ENCODE measurements at places on chromosomes 4 and X.

DNA sequence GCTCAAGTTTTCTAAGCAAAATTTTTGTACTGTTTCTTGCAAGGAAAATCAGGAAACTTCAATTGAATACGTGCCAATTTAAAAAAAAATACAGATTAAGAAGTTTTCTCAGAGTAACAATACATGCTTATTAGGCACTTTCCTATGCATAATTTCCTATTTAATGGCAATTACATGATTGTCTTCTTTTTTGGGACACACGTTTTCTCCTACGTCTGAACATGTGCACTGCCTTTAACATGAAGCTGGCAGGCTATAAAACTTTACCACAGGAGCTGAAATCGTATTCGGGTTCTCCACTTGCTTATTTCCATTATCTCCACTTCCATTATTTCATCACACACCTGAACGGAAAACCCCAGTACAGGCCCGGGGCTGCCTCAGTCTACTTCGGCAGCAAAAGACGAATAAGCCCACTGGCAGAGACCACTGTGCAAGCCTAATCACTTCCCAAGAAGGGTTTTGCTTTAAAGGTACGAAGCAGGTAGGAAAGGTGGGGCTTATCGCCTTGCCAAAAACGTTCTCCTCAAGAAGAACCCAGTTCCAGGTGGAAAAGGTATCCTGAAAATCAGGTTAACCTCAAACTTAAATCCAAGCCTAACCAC lies 575 bp downstream of the RCHY1 start:
- DNase-seq = no peak

GRCh38 chr4:48739560-48740019 lies 40.5 kb downstream of the FRYL start:
- no peak for DNase-seq

- no peak for DNase-seq
These were observed 109.6 kb downstream of the SPRY1 start for GRCh38 chr4:123506011-123506695.

DNA sequence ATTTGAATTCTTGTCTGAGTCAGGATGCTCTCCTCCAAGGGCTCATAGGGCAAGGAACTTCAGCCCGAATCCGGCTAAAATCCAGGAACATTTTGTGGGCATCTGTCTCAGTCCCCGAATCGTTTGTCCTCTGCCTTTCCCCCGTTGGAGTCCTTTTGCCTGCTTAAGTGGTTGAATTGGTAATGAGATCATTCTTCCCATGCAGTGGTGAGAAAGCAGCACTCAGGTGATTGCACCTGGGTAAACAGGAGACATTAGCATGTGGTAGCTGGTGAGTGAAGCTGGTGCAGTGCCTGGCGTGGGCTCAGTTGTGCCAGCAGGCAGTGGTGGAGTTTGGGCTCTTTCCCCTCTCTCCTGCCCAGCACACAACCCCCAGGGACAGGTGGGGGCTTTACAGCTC lies 61.9 kb upstream of the MTM1 start:
- DNase-seq = peak; percentile 61

GRCh38 chrX:11791537-11791936 lies 33.5 kb downstream of the MSL3 start:
- no peak for DNase-seq

- DNase-seq = peak; percentile 4
These were observed 321.9 kb downstream of the CFAP47 start for GRCh38 chrX:36241397-36241796.

DNA sequence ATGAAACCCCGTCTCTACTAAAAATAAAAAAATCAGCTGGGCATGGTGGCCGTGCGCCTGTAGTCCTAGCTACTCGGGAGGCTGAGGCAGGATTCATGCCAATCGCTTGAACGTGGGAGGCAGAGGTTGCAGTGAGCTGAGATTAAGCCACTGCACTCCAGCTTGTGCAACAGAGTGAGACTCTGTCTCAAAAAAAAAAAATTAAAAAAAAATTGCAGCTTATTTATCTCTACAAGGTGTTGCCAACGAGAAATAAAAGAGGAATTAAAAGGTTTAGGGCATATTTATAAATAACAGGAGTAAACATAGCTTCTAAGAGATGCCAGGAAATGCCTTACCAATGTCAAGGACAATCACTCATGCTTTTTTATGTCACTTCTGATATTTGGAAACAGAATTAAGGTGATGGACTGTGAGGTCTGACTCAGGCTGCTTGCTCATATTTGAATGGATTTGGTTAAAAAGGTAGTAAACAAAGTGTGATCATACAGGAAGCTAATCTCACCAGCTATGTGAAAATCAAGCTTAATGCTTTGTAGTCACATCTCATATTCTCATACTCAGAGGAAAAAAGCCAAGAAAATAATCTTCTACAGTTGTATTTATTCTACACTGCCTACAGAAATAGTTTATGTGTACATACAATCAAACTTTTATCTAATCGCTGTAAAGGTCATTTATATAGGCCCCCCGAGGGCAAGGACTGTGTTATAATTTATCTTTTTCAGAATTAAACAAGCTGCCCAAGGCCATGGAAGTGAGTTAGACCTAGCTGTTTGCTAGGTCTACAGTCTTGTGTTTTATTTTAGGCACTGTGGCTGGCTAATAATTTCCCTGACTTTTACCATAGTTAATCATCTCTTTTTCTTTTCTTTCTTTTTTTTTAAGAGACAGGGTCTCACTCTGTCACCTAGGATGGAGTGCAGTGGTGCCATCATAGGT lies 61.1 kb upstream of the RBMX start:
- DNase-seq = no peak

DNA sequence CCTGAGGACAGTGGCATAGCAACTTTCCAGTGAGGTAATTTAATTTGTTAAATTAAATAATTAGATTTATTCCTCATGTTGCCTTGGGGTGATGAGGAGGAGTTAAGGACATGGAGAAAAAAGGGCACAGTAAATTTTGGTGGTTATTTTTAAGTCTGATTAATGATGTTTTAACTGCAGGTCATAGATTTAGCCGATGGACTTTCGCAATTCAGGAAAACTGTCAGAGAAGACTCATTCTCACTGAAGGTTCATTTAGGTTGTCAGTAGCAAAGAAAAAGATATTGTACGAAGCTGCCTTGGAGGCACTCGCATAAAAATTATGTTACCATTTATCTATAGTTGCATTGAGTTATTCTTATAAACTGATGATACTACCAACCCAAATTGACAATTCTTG lies 164.2 kb upstream of the PITX2 start:
- DNase-seq = no peak

- no peak for DNase-seq
These were observed 314.5 kb upstream of the HS3ST1 start for GRCh38 chr4:11743236-11743635.

GRCh38 chrX:80174925-80175574 lies 160.5 kb downstream of the TBX22 start:
- DNase-seq = no peak

- no peak for DNase-seq
These were observed 21.2 kb upstream of the UGT8 start for GRCh38 chr4:114577386-114577785.

DNA sequence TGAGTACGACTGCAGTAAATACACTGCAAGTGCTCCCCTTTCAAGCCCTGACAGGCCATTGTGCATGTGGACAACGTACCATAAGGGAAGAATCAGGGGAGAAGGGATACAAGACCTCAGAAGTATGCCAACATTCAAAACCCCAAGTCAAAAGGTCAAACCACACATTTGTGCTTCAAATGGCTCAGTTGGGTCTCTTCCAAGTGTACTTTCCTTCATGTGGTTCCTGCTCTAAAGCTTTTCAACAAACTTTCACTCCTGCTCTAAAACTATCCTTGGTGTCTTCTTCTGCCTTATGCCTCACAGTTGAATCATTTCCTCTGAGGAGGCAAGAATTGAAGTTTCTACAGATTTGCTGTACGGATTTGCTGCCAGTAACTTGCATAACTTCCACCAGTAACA lies 305.7 kb upstream of the SLIT2 start:
- no peak for DNase-seq

GRCh38 chrX:153634832-153635231 lies 12.2 kb upstream of the DUSP9 start:
- DNase-seq = no peak

- DNase-seq = no peak
These were observed at the start of gene PHKA2 for GRCh38 chrX:18983666-18984380. PHKA2 (minus strand) TSS chrX:18984114; CDS start chrX:18983932, 182 bp downstream.

DNA sequence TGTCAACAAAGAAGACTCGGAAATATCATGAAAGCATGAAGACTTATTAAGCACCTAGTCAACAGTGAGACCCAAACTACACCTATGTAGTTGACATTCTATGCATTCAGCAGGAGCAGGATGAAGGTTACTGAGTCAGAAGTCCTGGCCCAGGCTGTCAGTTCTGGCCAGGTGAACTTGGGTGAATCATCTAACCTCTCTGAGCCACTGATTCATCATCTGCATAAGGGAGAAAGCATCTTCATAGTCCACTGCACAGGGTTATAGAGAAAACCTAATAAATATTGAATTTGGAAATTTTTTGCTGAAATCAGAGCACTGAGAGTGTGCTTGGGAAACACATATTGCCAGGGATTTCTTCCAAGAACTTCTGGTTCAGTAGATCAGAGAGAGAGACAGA lies 296.0 kb upstream of the SFRP2 start:
- DNase-seq = no peak

- no peak for DNase-seq
These were observed 14.5 kb upstream of the CCNA2 start for GRCh38 chr4:121838136-121838535.

- peak; percentile 61 for DNase-seq
These were observed at the start of gene NEK1 for GRCh38 chr4:169611991-169612870. NEK1 (minus strand) TSS chr4:169612583; CDS start chr4:169602630, 9,953 bp downstream.

- DNase-seq = no peak
These were observed 1.0 kb downstream of the GAB3 start for GRCh38 chrX:154749856-154750255.

GRCh38 chr4:40850496-40850895 lies 100.7 kb downstream of the NSUN7 start:
- DNase-seq = no peak

DNA sequence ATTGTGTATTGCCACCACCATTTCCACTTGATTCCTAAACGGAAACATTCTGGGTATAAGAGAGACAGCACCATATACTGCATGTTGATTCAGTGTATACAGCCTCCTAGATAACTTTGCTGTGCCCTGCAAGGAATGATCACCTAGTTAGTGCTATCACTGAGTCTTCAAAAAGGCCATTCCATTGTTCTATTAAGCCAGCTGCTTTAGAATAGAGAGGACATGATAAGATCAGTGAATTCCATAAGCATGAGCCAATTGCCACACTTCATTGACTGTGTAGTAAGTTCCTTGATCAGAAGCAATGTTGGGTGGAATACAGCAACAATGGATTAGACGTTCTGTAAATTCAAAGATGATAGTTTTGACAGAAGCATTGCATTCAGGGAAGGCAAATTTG lies 1047.3 kb downstream of the PCDH18 start:
- no peak for DNase-seq

DNA sequence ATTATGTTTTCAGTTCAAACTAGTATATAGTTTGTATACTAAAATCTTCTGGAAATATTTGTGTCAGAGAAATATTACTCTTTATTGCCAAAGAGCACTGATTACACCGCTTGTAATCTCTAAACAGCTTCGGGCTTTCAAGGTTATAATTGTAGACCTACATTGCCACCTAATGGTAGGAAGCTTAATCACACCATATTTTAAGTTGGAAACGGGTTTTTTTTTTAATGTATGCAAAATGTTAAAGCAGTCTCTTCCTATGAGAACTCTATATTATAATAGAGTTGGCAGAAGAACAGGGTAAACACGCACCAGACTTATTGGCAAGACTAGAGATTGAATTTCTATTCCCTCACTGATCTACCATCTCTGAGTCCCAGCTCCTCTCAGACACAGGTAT lies 19.5 kb upstream of the NFXL1 start:
- DNase-seq = peak; percentile 6

DNA sequence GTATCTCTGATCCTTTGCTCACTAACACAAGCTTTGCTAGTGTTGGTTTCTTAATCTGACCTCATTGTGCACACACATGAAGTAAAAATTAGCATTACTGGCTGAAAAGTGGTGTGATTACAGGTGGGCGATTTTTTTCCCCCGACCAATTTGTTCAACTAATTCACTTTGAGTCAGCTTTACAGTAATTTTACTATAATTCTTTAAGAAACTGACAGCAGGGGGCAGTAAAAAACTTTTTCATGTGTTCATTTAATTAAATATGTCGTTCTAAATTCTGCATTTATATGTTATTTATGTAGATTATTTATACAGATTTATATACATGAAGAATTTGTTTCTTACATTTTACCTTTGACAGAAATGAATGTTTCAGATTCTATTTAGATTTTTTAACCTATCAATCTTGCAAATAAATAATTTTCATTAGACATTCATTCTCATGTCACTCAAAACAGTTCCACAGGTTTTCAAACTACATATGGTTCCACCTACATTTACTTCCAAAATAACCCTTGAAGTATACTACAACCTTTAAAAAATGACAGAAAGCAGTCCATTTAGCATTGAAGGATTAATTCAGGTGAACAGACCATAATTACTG lies 17.5 kb downstream of the PALLD start:
- DNase-seq = no peak

DNA sequence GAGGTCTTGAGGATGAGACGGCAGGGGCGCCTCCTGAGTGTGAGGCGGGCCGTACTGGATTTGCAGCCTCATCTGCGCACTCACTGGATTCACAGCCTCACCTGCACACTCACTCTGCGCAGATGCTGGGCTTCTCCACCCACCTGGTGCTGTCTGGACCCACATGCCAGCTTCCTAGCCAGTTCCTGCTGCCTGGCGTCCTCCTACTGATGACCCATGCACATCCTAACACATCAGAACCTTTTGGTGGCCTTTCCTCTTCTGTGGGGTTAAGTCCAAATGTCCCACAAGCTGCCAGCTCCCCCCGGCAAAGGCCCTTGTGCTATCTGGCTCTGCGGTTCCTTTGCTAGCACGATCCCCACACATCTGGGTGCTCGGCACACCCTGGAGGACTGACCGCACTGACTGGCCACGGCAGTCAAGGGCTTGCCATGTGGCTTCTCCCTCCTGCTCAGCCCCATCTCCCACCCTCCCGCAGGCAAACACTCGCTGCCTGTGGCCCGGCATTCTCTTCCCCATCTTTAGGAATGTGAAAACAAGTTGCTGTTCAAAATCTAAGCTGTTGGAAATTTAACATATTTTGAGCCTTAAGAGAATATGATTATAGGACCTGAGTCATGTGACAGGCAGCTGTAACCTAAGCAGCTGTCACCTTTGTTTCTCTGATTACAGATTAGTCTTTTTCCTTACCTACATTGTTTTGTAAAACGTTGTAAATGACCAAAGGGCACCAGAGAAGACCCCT lies 39.4 kb upstream of the AFAP1 start:
- no peak for DNase-seq

DNA sequence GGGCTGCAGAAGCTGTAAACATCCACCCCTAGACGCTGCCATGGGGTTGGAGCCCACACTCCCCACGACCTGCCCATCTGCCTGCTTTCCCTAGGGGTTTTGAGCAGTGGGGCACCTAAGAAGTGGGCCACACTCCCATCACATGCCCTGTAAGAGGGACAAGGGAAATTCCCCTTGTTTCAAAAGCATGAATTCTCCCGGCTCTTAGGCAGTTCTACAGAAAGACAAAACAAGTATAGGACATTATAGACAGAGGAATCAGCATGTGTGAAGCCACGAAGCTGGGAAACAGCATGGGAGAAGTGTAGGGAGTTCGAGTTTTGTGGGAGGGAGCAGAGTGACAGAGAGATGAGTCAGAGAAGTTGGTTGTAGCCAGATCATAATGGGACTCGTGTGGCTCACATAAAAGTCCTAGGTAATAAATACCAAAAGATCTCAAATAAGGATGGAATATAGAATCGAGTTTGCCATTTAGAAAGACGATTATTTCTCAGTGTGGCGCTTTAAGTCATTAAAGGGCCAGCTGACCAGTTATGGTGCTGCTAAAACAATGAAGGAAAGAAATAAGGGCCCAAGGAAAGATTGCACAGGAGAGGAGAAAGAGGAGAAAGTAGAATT lies 23.9 kb downstream of the APOO start:
- DNase-seq = no peak

Measured in NCI-H2029 treated with DMSO at 0.1 percent for 48 hours (cell line).